ENCODE measurements at places on chromosomes 5 and 9.
A peak's percentile ranks its signal among the peaks of the same experiment; 100 is the strongest.

DNA sequence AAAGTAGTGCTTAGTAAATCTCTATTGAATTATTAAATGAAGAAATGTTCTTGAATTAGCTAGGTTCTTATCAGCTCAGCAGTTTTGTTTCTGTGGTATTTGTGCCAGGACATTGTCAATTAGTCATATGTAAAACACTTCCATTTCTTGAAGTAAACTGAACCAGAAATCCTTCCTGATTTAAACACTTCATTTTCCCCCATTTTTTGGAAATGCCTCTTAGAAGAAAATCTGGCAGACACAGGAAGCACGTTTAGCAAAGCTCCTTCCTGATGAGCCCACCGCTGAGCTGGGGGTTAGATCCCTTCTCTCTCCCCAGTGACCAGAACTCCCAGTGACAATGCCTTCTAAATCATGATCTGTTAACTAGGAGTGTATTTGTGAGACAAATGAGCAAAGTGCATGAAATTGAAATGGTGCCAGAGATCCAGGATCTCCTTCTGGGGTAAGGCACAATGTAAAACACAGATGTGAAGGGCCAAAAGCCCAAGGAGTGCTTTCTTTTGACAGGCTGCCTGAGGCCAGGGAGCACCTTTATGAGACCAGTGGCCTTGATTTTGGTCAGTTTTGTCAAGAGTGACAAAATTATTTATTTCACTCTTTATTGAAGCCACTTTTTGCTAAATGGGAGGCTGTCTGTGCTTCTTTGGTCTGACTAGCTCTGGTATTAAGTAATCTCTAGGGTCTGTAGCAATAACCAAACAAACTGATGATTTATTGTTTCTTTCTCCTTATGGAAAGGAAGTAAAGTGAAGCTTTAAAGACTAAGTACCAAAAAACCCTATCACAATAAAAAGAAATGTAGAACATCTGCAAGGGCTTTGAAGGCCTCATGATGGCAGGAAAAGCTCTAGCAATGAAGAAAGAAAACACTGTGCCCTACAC is 25.5 kb upstream of the RUSC2 start:
- DNase-seq, result peak; percentile 58

GRCh38 chr9:80644044-80644443 is 1045.3 kb downstream of the TLE1 start:
- no peak for DNase-seq

- peak; percentile 99 for DNase-seq
Observed at GRCh38 chr5:178642351-178642909, 15.6 kb upstream of the CLK4 start.

- DNase-seq, result no peak
Observed at GRCh38 chr5:1378096-1378495, 33.2 kb upstream of the CLPTM1L start.

- peak; percentile 52 for DNase-seq
Observed at GRCh38 chr9:107039542-107039941, 176.6 kb downstream of the ZNF462 start.

DNA sequence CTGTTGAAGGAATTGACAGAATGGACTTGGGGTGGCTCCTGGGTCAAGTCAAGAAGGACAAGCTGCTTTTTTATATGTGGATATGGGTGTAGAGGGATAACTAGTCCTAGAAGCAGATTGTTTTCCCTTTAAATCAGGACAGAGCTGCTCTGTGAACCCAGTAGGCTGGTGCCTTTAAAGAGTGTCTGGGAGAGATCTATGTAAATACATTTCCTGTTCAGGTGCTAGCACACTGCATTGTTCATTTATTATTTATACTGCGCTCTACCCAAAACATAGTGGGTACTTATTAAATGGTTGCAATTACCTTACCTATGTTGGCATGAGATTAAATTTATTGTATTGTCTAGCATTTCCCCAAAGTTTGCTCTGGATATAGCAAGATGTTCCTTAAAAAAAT is 86.6 kb upstream of the EQTN start:
- no peak for DNase-seq

GRCh38 chr9:114969269-114969668 is 38.9 kb upstream of the TNFSF8 start:
- no peak for DNase-seq

DNA sequence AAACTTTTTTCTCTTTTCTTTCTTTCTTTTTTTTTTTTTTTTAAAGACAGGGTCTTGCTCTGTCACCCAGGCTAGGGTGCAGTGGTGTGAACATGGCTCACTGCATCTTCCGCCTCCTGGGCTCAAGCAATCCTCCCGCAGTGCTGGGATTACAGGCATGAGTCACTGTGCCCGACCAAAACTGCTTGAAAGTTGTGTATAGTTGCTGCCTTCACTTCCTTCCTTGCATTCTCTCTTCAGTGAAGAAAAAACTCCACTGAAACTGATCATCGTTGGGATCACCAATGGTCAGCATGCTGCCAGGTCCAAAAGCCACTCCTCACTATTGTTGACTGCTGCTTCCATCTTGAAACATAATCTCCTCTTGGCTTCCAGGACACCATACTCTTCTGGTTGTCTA is 66.6 kb upstream of the CTNNA1 start:
- DNase-seq, result peak; percentile 60

DNA sequence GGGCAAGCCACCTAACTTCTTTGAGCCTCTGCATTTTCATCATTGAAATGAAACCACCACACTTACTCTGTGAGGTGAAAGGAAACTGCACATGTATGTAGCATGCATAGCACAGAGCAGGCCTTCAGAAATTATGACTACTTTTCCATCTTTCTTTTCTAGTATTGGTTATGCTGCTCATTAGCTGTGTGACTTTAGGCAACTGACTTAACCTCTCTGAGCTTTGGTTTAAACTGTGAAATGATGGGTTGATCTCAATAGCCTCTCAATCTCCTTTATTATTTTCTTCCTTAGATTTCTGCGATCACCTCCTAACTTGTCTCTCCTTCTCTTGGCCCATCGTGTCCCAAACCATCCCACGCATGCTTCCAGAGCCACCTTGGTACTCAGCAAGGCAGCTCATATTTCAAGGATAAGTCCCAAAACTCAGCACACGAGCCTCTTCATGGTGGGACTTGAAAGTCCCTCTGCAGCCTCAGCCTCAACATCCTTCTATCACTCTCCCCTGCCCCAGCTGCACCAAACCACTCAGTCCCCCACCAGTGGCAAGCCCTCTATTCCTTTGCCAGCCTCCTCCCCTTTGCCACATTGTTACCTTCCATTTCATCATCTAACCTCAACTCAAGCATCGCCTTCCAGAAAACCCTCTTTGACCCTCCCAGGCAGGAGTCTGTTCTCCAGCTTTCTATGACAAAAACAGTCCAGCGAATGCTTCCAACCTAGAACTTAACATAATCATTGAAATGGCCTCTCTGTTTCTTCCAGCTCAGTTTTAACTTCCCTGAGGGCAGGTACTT is 60.3 kb upstream of the DNAH5 start:
- no peak for DNase-seq

GRCh38 chr9:113990570-113990907 is 87.6 kb downstream of the AMBP start:
- no peak for DNase-seq

DNA sequence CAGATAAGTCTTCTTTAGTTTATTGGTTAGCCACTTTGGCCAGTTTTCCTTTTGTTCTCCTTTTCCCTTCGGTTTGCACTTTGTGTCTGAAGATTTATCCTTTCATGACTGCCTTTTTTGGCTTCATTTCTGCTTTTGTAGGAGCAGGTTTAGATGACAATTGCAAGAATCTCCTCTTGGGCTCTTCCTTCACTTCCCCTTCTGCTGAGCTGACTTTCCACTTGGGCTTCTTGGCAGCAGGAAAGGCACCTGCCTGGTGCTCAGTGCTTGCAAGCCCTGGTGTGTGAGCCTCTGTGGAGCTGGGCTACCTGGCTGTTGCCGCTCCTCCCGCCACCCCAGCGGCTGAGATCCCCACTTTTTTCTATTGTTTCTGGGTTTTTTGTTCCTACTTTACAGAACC is 7.3 kb downstream of the CCDC112 start:
- no peak for DNase-seq

DNA sequence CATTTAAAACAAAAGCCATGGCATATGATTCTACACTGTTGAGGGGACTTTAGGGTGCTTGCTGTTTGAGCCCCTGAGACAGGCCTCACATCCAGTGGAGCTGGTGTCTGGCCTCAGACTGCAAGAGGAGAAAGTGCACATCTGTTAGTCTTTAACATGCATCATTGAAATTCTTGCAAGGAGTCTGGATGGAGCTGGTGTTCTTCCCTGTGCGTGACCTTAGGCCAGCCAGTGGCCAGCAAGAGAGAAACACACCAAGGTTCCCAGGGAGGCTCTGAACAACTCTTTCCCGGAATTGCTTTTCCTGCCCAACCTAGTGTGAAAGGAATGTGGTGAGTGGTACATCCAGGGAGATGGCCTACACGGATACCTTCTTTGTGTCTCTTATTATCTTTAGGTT is 282.8 kb upstream of the TNC start:
- no peak for DNase-seq

GRCh38 chr5:116626272-116626723 is 51.7 kb upstream of the SEMA6A start:
- peak; percentile 90 for DNase-seq

- no peak for DNase-seq
Observed at GRCh38 chr5:117054911-117055310, 480.3 kb upstream of the SEMA6A start.

DNA sequence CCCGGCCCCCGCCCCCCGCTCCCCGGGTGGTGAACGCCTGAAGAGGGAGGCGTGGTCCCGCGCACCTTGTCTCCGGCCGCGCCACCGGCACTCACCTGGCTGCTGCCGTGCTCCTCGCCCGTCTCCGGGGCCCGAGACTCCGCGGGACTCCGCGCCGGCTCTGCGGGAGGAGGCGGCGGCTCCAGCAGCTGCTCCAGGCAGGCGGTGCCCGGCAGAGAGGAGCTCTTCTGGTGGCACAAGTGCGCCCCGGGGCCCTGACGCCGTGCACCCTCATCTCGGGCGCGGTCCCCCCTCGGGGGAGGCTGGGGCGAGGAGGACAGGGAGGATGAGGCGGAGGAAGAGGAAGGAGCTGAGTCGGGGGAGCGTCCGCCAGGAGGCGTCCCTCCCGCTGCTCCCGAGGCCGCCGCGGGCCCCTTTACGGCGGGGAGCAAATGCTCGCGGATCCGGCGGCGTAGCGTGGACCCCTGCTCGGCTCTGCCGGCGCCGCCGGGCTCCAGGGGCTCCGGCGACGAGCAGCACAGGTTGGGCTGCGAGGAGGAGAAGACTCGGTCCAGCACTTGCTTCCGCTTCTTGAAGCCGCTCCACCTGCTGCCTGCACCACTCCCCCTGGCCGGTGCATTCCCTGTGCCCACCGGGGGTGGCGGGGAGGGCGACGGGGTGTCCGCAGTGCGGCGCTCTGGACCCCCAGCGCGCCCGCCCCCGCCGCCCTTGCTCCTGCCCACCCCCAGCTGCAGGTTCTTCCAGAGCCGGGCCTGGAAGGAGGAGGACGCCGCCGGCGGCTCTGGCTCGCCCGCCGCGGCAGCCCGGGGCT is 928 bp downstream of the MCTP1 start:
- no peak for DNase-seq

DNA sequence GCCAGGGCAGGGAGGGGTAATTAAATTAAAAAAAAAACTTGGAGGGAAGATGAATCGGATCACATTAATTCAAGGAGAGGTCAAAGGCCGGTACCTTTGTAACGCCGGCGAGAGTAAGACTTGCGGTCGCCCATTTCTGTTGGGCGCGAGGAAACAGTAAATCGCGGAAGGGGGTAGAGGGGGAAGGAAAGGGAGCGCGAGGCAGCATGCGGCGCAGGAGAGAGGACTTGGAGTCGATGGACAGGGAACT is 324 bp upstream of the RGMB start:
- DNase-seq, result no peak

- DNase-seq, result peak; percentile 99
Observed at GRCh38 chr9:21549251-21549765, 67.2 kb upstream of the IFNE start.

GRCh38 chr9:100725371-100725770 is 147.5 kb downstream of the CAVIN4 start:
- DNase-seq, result peak; percentile 30

- DNase-seq, result no peak
Observed at GRCh38 chr9:92164490-92164889, 49.3 kb upstream of the SPTLC1 start.

DNA sequence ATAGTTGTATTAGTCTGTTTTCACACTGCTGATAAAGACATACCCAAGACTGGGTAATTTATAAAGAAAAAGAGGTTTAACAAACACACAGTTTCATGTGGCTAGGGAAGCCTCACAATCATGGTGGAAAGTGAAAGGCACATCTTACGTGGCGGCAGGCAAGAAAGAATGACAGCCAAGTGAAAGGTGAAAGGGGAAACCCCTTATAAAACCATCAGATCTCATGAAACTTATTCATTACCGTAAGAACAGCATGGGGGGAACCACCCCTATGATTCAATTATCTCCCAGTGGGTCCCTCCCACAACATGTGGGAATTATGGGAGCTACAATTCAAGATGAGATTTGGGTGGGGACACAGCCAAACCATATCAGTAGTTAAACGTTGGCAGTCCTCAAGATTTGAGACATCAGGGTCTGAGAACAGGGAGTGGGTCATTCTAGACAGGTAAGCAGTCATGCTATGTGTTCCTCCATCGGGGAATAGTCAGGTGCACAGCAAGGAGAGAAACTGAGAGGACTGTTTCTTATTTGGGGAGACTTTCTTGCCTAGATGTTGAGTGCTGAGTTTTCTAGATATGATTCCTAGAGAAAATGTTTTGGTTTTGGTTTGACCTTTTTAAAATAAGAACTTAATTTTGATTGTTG is 45.8 kb upstream of the ENTREP1 start:
- no peak for DNase-seq

DNA sequence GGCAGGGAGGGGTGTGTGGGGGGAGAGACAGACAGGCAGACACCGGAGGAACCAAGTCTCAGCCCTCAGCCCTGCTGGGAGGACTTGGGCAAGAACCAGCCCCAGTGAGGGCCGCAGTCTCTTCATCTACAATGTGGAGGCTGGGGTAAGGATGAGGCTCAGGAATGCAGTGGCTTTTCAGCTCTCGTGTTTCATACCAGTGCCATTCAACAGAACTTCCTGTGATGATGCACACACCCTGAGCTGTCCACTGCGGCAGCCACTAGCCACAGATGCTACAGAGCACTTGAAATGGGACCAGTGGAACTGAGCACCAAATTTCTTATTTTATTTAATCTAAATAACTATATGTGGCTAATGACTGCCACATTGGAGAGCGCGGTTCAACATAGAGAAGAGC is 10.7 kb downstream of the CAMK2A start:
- DNase-seq, result peak; percentile 55

DNA sequence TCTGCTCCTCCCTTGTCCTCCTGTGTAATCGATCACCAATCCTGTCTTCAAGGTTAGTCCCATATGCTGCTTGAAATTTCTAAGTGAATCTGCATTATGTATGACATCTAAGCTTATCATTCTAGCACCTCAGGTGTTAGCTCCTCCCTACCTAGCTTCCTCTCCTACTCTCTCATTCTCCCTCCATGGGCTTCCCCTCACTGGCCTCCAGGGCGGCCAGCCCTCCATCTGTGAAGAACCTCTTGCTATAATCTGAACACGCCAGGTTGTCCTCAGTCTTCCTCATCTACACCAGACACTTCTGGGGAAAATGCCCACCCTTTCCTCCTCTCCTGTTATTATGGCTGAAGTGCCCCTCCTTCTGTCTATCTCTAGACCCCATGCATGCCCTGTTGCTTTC is 599.3 kb upstream of the KLF4 start:
- no peak for DNase-seq

GRCh38 chr5:40429258-40430100 is 250.2 kb upstream of the PTGER4 start:
- DNase-seq, result peak; percentile 42

All from fibroblast of pulmonary artery (primary cell).